ENCODE measurements at places on chromosomes 7 and 10. TPM values are rescaled to one million over a fixed set of nuclear protein-coding genes. Genes with fewer than 3 reads are reported as not detected.

HOXA5 gene
- total RNA-seq: 6.7 TPM

PDK4 gene
- 2.1 TPM for total RNA-seq

ARHGAP22 gene
- total RNA-seq: 9.9 TPM

ERVW-1 gene
- not detected for total RNA-seq

WNT8B gene
- total RNA-seq: not detected

GARIN1A gene
- 0.49 TPM for total RNA-seq

SNX8 gene
- total RNA-seq: 41.7 TPM

IL6 gene
- not detected for total RNA-seq

GDI2 gene
- 144 TPM for total RNA-seq

SDK1 gene
- 0.05 TPM for total RNA-seq

PNLIPRP3 gene
- total RNA-seq: not detected

ANKMY2 gene
- 24.9 TPM for total RNA-seq

MXI1 gene
- total RNA-seq: 57.0 TPM

PILRA gene
- total RNA-seq: 1.8 TPM

IFIT2 gene
- 1.0 TPM for total RNA-seq

AGAP9 gene
- total RNA-seq: 7.4 TPM

RAB11FIP2 gene
- total RNA-seq: 16.8 TPM

SLC18A2 gene
- not detected for total RNA-seq

TMEM139 gene
- total RNA-seq: 9.9 TPM

C10orf62 gene
- total RNA-seq: 0.32 TPM

GCK gene
- 0.34 TPM for total RNA-seq

MSS51 gene
- 1.7 TPM for total RNA-seq

DPYSL4 gene
- total RNA-seq: 5.4 TPM

CALHM3 gene
- 0.49 TPM for total RNA-seq

GPR141 gene
- total RNA-seq: not detected

CRYGN gene
- not detected for total RNA-seq

DENND10 gene
- 47.5 TPM for total RNA-seq

CALCR gene
- total RNA-seq: 0.10 TPM

PAOX gene
- total RNA-seq: 3.5 TPM

IFIT1B gene
- not detected for total RNA-seq

SPDYE2 gene
- total RNA-seq: not detected

FIGNL1 gene
- total RNA-seq: 28.1 TPM

MBL2 gene
- not detected for total RNA-seq

PRSS37 gene
- not detected for total RNA-seq

TEX47 gene
- total RNA-seq: not detected

AGR2 gene
- total RNA-seq: 0.93 TPM

ZNF735 gene
- not detected for total RNA-seq

CRHR2 gene
- total RNA-seq: not detected

AGBL3 gene
- total RNA-seq: 1.9 TPM

STAM gene
- total RNA-seq: 23.0 TPM

JCAD gene
- total RNA-seq: 17.5 TPM

NPTX2 gene
- total RNA-seq: not detected

SUN3 gene
- 4.5 TPM for total RNA-seq

HECW1 gene
- 5.6 TPM for total RNA-seq

C10orf67 gene
- not detected for total RNA-seq

PRTFDC1 gene
- total RNA-seq: not detected

GIMAP8 gene
- total RNA-seq: 0.15 TPM

OR6V1 gene
- not detected for total RNA-seq

GPER1 gene
- total RNA-seq: 1.2 TPM

CABCOCO1 gene
- not detected for total RNA-seq

HTR5A gene
- not detected for total RNA-seq

CD36 gene
- 0.32 TPM for total RNA-seq

SEC31B gene
- total RNA-seq: 30.9 TPM

ZYX gene
- total RNA-seq: 144 TPM

CTAGE4 gene
- 6.0 TPM for total RNA-seq

AHR gene
- total RNA-seq: 29.7 TPM

HTRA1 gene
- total RNA-seq: 0.39 TPM

ITPRID1 gene
- not detected for total RNA-seq

Measured in HCT116 (cell line).